ENCODE measurements at places on chromosomes 16 and 17.
A peak's percentile ranks its signal among the peaks of the same experiment; 100 is the strongest.

GRCh38 chr16:51876601-51876875, 670.4 kb downstream of the TOX3 start:
- no peak for DNase-seq

DNA sequence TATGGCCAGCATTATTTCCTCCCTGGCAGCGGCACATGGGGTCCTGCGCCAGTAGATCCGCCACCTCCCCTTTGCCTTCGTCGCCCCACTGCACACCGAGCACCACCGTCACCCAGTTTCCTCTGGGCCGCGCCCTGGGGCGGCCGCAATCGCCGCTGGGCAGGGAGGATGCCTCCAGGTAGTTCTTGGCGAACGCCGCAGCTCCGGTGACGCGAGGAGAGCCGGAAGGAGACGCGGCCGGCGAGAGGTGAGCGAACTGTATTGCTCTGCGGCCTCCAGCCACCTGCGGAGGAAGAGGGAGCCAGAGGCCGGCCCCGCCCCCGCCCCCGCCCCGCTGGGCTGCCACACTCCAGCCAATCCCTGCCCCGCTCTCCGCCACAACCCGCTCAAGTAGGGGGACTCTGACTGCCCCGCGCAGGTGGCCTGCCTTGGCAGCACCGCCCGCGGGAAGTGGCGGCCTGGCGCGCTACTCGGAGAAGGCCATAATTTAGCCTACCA, 11.8 kb upstream of the SLFN13 start:
- DNase-seq = peak; percentile 60

DNA sequence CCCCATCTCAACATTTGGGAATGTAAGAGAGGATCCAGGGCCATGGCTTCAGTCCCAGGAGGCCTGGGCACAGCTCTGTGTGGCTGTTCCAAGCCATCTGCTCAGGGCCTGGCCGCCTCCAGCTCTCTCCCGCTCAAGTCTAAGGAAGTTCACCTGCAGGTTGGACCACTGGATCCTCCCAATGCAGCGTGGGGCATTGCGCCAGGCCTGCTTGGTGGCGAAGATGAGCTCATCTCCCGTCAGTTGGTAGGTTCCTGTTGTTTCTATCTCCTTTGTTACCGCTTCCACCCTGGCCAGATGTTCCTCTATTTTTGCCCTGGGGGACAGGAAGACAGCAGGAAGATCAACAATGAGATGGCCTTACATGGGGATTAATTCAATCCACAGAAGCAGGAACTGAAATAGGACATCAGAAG, 17.5 kb downstream of the NOS2 start:
- DNase-seq = no peak

- no peak for DNase-seq
Observed at GRCh38 chr16:84839054-84839453, 19.3 kb downstream of the CRISPLD2 start.

DNA sequence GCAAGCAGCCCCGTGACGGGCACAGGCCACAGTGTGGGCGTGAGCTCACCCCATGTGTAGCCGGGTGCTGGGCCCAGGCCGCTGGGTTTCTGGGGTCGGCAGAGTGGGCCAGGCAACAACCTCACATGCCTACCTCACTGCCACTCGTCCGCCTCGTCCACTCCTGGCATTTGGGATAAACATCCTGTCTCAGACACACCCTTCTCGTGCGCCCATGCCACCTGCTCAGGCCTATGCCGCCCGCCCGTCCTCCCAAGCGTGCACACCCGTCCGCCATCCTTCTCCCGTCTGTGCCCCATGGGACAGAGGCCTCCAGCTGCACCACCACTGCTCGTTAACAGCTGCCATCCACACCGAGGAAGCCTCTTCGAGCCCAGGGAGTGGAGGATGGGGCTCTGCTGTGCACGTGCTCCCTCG, 64.3 kb downstream of the KLHDC4 start:
- DNase-seq = no peak

DNA sequence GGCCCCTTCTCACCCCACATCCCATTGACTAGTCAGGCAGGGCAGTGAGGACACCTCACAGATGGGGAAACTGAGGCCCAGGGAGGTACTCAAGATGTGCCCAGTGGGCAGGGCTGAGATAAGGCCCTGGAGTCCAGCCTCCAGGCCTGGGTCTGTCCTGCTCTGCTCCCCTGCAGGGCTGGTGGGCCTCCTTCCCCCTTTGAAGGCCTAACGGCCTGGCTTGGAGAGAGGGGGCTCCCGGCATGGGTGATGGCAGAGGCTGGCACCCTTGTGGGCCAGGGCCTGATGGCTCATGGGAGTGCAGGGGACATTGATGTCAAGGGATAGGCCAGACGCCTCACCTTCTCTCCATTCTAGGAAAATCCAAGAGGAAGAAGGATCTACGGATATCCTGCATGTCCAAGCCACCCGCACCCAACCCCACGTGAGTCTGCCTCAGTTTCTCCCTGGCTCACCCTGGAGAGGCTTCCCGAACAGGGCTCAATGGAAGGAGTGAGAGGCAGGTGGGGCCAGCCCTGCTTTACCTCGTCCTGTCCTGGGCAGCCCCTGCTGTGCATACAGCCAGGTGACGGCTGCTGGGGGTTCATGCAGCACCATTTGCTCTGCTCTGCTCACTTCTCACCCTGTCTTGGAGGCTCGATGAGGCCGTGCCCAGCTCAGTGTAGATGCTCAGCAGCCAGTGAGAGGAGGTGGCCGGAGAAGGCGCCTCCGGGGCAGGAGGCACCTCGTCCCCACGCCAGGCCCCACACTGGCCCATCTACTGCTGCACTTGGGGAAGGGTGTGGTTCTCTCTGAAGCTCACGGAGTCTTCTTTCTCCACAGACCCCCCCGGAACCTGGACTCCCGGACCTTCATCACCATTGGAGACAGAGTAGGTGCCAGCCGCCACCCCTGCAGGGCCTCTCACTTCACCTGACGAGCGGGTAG, 13.8 kb downstream of the MAP2K3 start:
- DNase-seq = no peak

DNA sequence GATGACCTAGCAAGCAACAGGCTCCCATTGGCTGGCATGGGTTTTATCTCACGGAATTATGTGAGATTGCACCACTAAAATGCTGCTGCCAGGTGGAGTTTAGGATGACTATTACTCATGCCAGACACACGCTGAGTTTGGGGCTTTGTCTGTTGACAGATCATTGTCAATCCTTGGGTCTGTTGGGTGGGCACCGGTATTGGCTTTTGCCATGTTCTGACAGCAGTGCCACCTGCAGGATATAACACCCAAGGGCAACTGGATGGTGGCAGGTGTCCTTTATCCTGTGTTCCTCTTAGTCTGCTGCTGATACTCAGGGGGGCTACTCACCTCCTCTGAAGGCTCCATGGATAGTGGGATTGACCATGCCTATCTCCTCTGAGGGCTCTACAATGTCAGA, 221.6 kb upstream of the DYNLRB2 start:
- DNase-seq = no peak

DNA sequence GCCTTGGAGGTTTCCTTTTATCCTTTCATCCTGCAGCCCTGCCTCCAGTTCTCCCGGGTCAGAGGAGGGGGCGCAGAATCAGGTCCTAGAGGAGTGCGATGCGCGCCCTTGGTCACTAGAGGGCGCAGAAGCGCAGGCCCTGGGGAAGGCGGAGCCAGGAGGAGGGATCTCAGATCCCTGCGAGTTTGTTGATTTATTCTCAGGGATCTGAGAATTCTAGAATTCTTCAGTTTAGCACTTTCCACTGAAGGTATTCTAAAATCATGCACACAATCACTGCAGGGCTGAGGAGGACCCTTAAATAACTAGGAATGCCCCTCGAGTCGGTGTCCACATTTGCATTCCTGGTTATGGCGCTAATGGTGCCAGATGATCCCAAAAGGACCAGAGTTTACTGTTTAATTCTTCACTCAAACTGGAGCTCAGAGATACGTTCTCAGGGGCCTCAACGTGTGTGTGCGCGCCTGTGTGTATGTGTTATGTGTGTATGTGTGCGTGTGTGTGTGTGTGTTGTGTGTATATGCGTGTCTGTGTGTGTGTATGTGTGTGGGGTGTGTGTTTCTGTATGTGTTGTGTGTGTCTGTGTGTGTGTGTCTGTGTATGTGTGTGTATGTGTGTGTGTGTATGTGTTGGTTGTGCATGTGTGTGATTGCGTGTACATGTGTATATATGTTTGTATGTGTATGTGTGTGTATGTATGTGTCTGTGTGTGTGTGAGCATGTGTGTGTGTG, 6.9 kb upstream of the ELAC2 start:
- peak; percentile 65 for DNase-seq

DNA sequence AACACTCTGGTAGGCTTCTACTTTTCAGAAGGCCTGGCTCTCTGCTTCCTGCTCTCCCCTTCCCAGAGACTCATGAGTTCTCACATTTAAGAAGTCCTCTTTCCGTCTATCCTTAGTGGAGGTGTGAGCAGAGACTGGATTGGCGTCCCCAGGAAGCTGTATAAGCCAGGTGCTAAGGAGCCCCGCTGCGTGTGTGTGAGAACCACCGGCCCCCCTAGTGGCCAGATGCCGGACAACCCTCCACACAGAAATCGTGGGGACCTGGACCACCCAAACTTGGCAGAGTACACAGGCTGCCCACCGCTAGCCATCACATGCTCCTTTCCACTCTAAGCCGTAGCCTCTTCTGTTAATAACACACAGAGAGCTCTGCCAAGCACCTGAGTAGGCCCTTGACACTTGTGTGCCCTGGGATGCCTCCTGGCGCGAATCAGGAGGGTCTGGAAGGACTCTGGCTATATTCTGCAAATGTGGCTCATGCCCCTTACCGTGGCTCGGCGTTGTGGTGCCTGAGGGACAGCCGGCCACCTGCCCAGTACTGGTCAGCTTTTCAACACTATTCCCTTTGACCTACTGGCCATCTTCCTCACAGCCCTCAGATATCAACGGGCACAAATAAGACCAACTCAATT, 13.9 kb downstream of the CYB5D2 start:
- DNase-seq = no peak

DNA sequence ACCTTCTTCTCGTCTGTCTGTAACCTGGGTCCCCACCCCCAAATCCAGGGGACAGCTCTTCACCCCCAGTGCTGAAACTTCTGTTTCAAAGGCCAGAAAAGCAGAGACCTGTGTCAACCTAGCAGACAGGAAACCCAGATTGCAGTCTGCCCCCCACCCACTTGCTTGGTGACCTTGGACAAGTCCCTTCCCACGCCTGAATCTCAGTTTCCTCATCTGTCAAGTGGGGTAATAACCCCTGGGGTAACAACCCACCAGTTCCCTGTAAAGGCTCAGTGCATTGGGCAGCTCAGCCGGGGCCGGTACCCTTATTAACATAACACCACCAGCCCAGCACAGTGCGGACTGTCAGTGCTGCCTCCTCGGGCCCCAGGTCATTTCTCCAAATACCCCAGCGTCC, 1.3 kb downstream of the STX1B start:
- DNase-seq = no peak

DNA sequence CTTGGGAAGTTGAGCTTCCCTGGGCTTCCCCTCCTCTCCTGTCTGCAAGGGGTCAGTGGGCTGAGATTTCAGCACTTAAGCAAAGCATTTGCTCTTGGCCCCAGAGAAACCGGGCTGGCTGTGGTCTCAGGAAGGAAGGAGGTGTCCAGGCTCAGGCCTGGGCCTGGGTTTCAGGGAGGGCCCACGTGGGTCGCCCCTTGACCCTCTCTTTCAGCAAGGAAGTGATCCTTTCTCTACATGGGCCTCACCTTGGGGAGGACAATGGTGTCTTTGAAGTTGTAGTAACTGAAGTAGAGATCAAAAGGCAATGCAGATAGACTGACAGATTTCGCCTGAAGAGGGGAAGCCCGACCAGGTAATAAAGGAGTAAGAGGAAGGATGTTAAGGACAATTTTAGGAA, 2.7 kb downstream of the NOD2 start:
- DNase-seq = no peak

DNA sequence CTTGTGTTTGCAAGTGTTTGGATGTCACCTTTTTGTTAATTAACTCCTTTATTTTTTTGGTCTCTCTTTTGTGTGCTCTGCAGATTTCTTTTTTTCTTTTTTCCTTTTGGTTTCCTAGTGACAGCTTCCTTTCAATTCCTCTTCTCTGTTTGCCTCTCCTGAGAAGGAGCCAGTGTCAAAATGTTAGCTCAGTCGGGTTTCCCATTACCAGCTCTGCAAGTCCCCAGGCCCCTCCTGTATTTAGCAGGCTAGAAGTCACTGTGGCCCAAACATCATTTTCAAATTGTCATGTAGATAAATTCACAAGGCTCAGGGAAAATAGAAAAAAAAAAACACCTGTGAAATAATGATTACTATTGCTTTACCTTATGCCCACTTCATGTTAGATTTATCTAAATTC, 1621.6 kb downstream of the CDH8 start:
- no peak for DNase-seq

- no peak for DNase-seq
Observed at GRCh38 chr16:19330841-19331397, 45.4 kb downstream of the CLEC19A start.
